ENCODE measurements at places on chromosomes 6 and 20.

- DNase-seq = no peak
Observed at GRCh38 chr6:49284180-49284579, 178.9 kb downstream of the MMUT start.

- peak; percentile 16 for DNase-seq
Observed at GRCh38 chr6:75084872-75085381, 120.9 kb downstream of the COL12A1 start.

DNA sequence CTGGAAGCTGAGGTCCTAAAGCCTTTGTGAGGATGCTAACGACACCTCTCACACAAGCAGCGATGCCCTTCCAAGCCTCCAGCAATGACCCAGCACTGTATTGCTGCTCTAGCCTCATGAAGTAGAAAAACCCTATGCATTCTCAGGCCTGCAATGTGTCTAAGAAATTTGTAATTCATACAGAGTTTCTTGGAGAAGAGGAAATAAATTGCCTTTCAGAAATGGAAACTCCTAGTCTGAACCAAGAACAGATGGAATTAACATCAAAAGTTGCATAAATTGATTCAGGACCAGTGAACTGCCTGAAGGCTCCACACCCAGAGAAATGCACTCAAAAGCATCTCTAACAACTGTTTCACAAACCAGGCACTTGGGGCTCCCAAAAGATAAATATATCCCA, 353.6 kb downstream of the ADGRB3 start:
- no peak for DNase-seq

- peak; percentile 42 for DNase-seq
Observed at GRCh38 chr20:38452880-38453624, 17.9 kb upstream of the SNHG17 start.

- DNase-seq = no peak
Observed at GRCh38 chr20:62702013-62702300, 6.7 kb upstream of the NTSR1 start.

DNA sequence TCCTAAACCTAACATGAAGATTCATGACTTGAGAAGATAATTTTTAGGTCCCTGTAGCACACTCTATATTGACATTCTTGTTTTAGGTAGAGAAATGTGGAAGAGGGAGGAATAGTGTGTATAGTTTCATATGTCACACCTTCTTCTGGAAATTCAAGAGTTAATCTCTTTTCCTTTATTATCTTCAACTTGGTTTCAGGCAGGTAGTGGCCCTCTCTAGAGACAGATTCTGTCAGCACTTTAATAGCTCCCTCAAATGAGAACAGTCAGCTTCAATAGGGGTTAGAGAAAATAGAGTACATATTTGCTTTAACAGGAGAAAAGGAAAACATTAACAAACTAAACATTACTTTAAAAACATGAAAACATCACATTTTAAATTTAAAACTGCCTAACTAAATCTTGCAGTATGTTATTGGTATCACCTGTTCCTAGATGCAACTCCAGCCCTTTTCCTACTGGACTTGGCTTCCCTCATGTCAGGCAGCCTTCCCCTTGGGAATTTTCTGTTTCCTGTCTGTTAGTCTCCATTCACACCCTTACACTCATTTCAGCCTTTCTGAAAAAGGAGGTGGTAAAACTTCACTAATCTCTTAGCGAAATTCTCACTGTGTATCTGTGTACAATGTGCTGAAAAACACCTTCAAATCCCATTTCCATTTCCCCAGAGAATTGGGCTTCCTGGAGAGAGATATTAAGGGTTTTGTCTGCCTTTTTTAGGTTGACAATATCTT, 192.3 kb upstream of the RNF217 start:
- no peak for DNase-seq

DNA sequence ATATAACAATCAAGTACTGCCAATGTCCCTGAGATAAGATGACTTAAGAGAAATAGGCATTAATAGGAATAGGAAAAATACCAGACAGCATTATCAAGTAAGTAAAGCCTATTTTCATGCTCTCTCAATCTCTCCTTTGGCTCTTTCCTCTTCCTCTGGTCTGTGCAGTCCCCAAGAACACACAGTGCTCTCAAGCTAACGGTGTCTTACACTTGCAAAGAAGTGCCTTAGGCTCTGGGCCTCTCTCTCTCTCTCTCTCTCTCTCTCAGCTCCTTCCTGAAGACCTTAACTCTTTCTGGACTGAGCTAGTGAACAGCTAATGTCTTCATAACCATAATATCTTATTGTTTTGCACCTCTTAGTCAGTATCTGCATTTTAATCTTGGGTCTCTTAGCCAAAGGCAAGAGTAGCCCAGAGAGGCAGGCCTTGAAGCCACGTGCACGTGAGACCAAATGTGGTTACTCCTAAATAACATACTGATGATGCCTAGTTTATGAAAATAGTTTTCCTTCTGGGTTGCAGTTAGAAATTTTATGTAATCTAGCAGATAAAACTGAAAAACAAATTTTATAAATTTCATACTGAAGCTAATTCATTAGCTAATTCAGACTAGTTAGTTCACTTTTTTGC, 70.8 kb downstream of the TPD52L1 start:
- no peak for DNase-seq

DNA sequence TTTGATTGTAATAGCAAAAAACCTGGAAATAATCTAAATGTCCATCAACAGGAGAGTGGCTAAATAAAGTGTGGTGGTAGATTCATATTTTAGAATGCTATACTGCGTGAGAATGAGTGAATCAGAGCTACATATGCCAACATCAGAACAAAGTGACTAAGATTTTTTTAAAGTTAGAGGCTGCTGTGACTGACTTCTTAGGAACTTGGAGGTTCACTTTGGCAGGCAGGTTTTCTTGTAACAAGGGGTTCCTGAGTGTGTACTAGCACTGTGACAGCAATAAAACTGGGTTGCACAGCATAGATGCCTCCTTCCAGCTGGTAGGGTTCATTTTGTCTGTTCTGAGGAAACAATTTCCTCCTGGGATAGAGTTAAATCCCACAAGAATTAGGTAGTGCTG, 75.3 kb upstream of the ENPP5 start:
- no peak for DNase-seq

- no peak for DNase-seq
Observed at GRCh38 chr20:52746190-52746589, 226.0 kb upstream of the TSHZ2 start.

DNA sequence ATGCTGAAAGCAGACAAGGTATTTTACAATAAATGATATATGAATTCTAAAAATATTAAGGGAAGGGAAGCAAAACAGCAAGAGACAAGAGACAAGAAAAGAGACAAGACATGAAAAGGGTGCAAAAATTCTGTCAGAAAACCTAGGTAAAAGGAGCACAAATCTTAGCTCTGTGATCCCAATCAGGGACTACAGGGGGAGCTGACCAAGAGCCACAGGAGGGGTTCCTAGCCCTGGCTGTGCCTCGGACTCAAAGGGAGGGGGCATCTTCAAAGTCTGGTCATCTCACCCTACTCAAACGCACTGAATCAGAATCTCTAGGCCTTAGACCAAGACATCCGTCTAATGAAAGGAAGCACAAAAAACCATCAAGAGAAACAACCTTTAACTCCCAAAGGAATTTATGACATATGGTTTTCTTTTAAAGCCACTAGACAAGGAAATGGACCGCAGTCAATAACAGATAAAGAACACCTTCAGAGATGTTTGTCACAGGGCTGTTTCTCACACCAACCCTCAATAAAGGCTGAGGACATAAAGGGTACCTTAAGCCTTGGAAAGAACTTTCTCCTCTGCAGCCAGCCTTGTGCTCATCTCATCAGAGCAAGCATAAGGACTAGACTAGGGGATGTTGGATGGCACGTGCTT, 130.4 kb upstream of the CDYL start:
- DNase-seq = peak; percentile 3

DNA sequence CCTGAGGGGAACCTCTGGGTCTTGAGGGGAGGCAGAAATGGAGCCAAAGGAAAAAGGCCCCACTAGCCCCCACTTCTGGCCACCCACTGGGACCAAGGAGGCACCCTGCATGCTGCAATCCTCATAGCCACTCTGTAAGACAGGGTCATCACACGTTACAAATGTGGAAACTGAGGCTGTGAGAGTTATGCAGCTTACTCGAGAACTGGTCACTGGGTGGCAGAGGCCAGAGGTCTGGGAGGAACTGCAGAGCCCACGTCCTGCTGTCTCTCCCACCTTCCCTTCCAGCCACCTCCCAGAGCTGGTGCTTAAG, 18.1 kb downstream of the LEMD2 start:
- no peak for DNase-seq

DNA sequence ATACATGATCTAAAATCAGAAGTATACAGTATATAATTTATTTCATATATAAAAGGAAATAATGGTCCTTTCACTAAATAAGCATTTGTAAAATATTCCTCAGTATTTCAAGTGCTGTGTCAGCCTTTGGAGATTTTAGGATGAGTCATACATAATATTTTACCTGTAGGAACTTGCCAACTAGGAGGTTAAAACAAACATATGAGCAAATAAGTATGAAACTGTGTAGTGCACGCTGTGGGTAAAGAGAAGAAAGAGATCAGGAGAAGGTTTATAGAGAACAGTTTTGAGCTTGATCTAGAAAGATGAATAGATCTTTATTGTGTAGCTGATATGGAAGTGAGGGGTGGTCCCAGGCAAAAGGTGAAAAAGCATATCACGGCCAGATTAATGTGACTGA, 169.9 kb upstream of the RNF217 start:
- no peak for DNase-seq

DNA sequence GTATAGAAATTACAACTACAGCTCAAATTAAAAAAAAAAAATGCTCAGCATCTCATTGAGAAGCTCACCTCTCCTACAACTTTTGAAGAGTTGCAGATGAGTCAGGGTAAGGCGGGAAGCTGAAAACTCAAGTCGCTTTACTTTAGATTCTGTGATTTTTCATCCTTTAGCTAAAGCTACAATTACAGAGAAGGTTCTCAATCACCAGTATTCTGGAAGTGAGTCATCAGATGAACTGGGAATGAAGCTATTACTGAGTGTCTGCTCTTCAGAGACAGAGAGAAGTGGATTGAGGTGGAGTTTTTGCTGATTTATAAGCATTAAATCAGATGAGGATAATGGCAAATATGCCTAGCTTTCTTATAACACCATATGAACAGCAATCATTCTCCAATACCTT, 91.9 kb downstream of the TFAP2A start:
- no peak for DNase-seq

DNA sequence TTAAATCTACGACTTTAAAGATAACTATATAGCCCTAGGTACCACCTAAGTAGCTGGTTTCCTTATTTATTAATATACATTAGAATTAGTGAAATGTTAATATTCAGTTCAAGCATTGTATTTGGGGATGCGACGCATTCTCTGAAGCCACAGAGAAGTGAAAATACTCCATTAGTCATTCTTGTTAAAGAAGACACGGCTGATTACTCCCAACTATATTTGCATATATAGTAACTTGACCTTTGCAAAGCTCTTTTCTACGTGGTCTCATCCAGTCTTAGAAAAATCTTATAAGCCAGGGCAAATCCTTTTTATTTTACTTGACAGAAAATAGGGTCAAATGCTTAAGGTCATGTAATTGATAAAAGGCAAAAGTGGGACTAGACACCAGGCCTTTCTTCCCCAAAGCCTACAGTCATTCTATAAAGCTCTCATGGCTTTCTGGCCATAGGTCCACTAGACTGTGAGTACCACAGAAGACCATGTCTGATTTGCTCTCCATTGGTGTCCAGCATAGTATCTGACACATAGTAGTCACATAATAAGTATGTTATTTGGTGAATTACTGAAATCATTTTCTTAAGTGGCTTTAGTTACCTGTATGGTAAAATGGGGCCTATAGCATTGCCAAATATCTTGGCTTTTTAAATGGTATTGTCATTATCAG, 11.3 kb downstream of the ZHX3 start:
- DNase-seq = no peak

DNA sequence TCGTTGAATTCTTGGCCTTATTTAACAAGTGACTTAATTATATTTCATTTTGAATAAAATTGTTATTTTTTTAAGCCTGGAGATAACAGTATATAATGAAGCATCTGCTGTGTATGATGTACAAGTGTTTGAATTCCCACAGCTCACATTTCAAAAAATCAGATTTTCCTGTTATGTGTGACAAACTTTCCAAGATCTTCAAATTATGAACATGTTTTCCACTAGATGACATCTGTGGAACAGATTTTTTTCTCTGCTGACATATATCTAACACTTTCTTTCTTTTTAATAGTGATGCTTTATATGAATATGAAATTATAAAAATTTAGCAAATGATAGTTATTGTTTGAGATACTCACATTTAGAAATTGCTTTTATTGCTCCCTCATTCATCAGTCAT, 482.8 kb downstream of the LMBRD1 start:
- no peak for DNase-seq

DNA sequence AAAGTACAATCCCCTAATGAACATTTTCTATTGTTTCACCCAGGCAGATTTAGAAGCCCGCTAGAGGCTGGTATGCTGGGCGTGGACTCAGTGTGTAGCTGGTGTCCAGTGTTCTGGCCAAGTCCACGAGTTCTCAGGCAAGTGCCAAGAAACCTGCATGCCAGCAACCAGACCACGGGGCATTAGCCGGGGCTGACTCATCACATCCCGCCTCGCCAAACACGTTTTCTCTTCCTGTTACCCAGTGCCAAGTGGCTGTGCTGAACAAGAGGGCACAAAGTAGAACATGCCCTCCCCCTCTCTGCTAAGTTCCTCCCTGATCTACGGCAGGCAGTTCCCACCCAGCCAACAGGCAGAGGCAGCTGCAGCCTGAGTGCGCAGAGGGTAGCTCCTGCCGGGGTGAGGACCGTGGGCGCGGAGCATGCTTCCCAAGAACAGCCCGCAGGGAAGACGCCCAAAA, 29.6 kb downstream of the RAMACL start:
- DNase-seq = no peak

DNA sequence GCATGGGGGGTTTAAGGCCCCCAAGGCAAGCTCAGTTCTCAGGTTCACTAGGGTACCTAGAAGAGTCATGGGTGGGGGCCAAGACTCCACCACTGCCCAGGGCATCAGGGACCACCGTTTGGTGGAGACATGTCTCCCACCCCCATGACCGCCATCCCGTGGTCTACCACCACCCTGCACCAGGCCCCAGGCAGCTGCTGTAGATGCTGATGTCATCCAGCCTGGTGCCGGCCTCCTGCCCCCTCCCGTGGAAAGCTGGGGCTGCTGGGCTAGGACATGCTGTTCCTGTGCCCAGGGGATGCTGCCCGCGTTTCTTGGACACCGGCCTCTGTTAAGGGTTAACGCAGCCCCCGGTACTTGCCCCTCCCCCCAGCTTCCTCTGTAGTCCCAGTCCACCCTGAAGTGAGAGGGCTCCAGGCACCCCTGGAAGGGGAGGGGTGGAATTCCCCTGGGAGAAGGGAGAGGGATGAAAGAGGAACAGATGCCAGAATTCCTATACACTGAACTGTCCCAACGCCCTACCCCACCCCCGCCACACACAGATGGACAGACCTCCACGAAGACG, 587 bp downstream of the IP6K3 start:
- DNase-seq = no peak

- DNase-seq = no peak
Observed at GRCh38 chr6:135854799-135855198, 3.3 kb downstream of the PDE7B start.

- DNase-seq = no peak
Observed at GRCh38 chr20:62494537-62494936, 18.7 kb upstream of the GATA5 start.
